Activated CD8-positive, alpha-beta memory T cell treated with anti-CD3 and anti-CD28 coated beads for 1 hour (primary cell): ENCODE measurements at places on chromosomes 11 and 22.

- DNase-seq, result no peak
Observed at GRCh38 chr11:44593251-44593650, 27.8 kb downstream of the CD82 start.

DNA sequence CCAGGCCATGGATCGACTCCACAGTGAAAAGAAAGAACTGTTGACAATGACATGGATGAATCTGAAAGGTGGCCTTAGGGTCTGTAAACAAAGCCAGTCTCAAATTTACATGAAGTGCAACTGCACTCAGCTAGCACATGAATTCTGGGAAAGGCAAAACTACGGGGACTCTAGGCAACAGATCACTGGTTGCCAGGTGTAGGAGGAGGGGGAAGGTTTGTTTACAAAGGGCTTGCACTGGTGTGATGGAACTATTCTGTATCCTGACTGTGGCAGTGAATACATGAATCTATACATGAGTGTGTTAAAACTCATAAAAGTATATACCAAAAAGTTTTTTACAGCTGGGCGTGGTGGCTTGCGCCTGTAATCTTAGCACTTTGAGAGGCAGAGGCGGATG lies 27.3 kb downstream of the ALX4 start:
- no peak for DNase-seq

DNA sequence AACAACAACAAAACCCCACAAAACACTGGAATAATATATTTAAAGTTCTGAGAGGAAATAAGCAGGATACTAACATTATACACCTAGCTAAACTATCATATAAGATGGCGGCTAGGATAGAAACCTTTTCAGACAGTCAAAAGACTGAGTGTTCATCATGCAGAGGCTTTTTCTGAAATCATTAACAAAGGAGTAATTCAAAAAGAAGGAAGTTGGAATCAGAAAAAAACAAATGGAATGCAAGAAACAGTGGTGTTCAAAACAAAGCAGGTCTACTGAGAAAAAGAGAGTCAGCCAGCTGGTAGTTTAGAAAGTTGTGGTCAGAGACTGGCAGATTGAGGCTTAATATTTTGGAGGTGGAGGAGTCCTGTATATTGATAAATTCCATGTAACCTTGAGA lies 30.1 kb upstream of the ZBTB44 start:
- no peak for DNase-seq

DNA sequence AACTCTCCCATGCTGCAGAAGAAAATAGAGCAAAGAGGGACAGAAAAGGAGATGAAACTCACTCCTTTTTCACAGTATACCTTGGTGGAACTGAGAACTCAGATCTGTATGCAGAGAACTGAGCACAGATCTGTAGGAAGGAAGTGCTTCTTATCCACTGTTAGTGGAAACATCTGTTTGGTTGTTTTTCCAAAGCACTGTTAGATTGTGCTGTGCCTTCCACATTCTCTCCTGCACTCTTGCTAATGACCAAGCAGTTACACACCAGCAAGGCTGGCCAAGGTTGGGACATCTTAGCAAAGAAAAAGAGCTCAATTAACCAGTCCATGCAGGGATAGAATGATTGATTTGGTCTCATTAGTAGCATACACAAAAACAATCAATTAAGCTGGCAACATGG lies 20.1 kb upstream of the SIK2 start:
- DNase-seq, result no peak

GRCh38 chr11:119970555-119971304 lies 167.2 kb downstream of the TRIM29 start:
- no peak for DNase-seq

GRCh38 chr11:47051217-47051616 lies 114.7 kb downstream of the CSTPP1 start:
- no peak for DNase-seq

- no peak for DNase-seq
Observed at GRCh38 chr11:1883346-1884302, 8.1 kb downstream of the PRR33 start.

DNA sequence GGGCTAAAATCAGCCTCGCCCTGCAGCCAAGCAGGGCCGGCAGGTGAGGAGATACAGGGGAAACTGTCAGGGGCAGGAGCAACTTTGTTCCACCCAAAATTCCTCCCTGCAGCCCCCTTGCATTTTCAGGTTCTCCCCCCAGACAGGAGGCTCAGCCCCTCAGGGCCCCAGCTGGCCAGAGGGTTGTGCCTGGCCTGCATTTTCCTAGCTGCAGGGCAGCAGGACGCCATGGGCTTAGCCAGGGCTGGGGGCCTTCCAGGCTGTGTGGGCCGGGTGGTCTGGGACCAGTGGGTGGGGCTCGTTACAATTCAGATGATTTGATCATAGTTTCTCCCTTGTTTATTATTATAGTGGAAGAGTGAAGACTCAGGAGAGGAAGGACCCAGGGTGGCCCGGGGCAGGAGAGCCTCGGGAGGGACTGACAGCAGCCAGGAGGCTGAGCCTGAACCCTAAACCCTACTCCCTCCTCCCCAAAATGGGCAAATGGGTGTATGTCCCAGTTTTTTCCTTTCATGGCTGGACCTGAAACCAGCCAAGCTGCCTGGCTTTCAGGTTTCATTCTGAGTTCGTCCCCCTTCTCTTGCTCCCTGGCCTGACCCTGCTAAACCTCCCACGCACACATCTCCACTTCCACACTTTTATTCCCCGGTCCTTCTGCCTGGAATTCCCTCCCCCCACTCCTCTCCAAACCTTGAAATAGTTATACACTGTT lies 40.0 kb downstream of the AHNAK start:
- DNase-seq, result no peak

DNA sequence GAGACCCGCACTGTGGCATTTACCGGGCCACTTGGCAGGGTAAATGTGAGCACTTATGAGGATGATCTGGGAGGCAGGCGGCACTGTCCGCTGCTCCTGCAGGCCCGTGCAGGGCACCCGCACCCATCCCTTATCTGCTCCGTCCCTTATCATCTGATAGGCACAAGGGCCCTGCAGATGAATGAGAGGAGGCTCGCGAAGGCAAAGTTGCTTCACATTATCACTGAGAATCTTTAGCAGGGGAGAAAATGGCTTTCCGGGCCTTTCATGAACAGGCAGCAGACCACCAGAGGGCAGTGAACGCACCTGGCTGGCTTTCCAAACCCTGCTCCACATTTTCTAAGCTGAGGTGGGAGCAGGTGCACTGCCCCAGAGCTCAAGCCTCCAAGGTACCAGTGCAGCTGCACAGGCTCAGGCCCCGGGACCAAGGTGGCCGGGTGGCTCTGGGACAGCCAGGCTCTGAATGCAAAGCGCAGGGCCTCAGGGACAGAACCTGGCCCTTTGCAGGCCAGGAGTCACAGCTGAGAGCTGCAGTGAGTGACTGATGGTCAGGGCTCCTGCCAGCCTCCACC lies 165.6 kb downstream of the SHANK2 start:
- DNase-seq, result no peak

- DNase-seq, result no peak
Observed at GRCh38 chr22:47929646-47930185, 1167.3 kb downstream of the TBC1D22A start.

- no peak for DNase-seq
Observed at GRCh38 chr22:47593291-47593690, 830.8 kb downstream of the TBC1D22A start.

DNA sequence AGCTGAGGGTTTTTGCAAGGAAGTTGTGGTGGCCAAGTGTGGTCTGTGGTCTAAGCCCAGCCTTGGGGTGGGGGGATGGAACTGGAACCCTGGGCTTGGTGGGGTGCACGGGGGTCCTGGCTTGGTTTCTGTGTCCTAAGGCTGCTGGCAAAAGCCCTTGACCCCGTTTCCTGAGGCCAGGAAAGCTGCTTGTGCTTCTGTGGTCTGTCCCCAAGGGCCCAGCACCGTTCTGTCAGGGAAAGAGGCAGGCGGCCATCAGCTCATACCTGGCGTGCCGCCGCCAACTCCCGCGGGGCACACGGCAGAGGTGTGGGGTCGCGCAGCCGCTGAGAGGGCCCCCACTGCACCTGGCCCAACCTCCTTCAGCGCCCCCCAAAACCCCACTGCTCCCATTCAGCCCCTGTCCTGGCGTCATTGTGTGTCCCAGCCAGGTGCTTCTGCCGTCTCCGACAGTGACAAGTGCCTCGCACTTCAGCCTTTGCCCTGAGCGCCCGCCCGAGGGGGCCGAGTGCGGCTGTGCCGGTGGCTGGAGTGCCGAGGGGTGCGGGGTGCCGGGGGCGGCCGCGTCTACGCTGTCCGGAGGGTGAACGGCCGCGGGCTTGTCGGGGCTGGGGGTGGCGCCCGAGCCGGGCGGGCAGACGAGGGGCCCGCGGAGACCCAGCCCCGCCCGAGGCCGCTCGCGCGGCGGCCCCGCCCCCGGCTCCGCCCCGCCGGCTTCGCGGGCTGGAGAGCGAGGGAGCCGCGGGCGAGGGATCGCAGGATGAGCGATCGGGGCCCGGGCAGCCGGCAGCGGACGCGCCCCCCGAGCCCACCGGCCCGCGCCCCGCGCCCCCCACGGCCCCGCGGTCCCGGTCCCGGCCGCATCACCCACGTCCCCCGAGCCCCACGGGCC lies at the start of gene CNIH2:
Gene CNIH2, plus strand, starts transcription at position 705 of the 892 bp plus-strand sequence. CDS start 282 bp downstream, outside the sequence.
- DNase-seq, result peak; percentile 37

- DNase-seq, result no peak
Observed at GRCh38 chr11:106076171-106076918, 802 bp downstream of the KBTBD3 start.

DNA sequence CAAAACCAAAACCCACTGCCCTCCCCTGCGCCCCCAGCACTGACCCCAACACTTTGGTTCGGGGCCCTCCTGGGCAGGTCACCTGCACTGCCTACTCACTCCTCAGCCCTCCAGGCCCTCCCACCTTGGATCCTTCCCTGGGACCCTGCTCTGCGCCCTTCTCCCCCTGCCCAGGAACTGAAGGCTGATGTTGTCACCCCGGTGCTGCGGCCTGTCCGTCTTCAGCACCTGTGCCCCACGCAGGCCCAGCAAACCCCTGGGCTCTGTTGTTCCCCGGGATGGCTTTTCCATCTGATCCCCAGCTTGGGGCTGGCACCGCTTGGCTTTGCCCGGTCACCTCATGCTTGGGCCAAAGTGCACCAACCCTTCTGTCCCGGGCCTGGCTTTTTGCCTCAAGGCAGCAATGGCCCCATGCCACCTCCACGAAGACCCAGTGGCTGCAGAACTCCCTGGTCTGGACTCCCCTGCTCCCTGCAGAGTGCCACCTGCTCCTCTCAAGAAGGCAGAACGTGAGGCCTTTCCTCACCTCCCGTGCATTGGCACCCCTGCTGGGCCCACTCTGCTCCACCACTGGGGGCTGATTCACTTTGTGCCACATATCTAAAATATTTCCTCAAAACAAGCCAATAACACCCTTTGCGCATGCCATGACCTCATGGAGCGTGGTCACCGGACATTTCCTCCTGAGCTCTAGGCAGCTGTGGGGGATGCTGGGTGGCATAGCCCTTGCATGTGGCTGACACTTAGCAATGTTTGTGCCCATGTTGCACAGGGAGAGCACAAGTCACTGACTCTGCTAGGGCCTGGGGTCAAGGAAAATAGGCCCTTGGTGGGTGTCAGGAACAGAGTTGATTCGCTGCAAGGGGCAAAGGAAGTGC lies 8.8 kb downstream of the PPM1F start:
- DNase-seq, result no peak

- no peak for DNase-seq
Observed at GRCh38 chr11:100874203-100874602, 187.1 kb downstream of the ARHGAP42 start.

- DNase-seq, result no peak
Observed at GRCh38 chr11:79439886-79440570, 802 bp downstream of the TENM4 start.

DNA sequence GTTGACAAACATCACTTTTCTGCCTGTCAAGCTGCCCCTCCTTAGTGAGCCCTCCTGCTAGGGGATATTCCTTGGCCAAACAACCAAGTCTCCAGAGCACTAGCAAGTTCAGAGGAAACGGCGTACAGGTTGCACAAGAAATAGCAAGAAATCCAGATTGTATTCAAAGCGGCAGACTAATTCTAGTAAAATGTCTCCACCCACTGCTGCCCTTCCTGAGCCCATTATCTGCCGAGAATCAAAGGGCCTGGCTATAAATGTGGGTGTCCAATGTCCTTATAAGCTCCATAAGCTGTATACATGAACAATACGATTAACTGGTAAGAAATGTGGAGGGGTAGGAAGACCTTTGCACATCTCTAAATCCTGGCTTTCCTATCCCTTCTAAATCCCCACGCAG lies 44.0 kb upstream of the AKIP1 start:
- DNase-seq, result no peak

DNA sequence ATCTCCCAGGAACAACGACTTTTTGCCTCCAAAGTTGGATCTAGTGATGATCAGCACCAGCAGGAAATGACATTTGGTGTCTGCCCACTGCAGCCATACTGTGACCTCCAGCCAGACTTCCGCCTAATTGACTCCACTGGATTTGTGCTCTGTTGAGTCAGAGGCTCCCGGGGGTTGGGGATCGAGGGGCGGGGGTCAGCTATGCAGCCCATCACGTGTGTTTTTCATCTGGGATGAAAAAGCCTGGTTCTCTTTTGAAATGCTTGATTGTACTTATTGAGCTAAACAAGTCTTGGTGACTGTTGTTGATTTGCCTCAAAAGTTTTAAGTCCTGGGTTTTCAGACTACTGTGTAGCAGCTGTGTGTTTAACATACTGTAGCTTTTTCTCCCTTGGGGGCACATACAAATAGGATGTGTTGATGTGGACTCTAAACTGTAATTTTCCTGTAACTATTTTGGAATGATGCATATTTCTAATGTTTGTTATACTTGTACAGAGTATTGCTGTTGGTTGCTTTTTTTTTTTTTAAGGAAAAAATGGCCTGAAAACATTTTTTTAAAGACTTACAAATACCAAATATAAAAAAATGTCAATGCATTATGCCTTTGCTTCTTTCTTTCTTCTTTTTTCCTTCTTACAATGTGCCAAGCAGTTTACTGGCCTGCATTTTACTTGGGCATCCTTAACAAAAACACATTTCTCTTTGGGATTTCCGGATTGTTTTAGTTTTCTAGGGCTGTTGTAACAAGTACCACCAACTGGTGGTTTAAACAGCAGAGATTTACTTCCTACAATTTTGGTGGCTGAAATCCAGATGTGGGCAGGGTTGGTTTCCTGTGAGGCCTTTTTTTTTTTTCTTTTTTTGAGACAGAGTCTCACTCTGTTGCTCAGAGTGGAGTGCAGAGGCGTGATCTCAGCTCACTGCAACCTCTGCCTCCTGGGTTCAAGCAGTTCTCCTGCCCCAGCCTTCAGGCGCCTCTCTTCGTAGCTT lies 46.1 kb upstream of the OR4B1 start:
- DNase-seq, result no peak

DNA sequence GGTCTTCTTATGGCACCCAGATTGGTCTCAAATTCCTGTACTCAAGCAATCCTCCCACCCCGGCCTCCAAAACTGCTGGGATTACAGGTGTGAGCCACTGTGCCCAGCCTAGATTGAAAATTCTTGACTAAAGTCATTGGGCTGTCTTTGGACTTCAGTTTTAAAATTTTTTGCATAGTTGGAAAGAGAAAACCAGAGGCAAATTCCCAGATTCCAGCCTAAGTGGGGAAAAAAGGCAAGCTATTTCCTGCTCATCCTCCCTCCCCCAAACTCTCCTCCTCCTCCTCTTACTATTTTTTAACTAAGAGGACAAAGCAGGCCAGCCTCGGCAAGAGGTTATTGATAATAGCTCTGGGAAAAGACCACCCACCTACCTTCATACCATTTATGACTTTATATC lies 78.6 kb upstream of the CLMP start:
- no peak for DNase-seq

- DNase-seq, result no peak
Observed at GRCh38 chr11:2406451-2406850, 5.9 kb downstream of the TSSC4 start.

- DNase-seq, result no peak
Observed at GRCh38 chr11:91761406-91762025, 463.1 kb upstream of the FAT3 start.

- DNase-seq, result no peak
Observed at GRCh38 chr22:44493206-44493605, 4.8 kb downstream of the RTL6 start.
